Breast epithelium (tissue), 4 donors: ENCODE measurements at places on chromosomes 3 and 15. TPM values are rescaled to one million over a fixed set of nuclear protein-coding genes. Genes with fewer than 3 reads are reported as not detected.

Gene ATP13A4
- total RNA-seq, result 6.2 TPM

Gene ZDHHC23
- total RNA-seq, result 3.5 TPM

Gene SLC12A1
- total RNA-seq, result not detected

Gene DCUN1D1
- 32.1 TPM for total RNA-seq

Gene CDHR4
- total RNA-seq, result not detected

Gene DLL4
- 5.0 TPM for total RNA-seq

Gene GLDN
- 7.3 TPM for total RNA-seq

Gene ZNF280D
- 66.1 TPM for total RNA-seq

DNA sequence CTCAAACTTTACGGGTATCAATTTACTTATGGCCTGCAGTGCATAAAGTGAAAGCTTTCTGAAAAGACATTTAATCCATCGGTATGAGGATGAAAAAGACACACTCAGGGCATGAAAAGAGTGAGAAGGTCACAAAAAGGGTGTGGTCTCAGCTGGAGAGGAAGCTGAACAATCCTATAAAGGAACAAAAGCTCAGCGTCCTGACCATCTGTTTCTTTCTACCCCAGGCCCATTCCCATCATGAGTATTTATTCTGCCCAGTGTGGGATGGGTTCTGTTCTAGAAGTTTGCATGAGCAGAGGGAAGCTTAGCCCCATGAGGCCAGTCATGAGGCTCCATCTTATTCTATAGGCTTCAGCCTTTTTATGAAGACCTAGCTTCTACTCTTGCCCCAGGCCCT is 144.6 kb downstream of the LPP start:
- no peaks in the 10 kb centered on the region for H3K36me3 ChIP-seq
- peaks cover 18% of the 10 kb centered on the region for H3K4me1 ChIP-seq
- H3K27me3 ChIP-seq, result no peaks in the 10 kb centered on the region

DNA sequence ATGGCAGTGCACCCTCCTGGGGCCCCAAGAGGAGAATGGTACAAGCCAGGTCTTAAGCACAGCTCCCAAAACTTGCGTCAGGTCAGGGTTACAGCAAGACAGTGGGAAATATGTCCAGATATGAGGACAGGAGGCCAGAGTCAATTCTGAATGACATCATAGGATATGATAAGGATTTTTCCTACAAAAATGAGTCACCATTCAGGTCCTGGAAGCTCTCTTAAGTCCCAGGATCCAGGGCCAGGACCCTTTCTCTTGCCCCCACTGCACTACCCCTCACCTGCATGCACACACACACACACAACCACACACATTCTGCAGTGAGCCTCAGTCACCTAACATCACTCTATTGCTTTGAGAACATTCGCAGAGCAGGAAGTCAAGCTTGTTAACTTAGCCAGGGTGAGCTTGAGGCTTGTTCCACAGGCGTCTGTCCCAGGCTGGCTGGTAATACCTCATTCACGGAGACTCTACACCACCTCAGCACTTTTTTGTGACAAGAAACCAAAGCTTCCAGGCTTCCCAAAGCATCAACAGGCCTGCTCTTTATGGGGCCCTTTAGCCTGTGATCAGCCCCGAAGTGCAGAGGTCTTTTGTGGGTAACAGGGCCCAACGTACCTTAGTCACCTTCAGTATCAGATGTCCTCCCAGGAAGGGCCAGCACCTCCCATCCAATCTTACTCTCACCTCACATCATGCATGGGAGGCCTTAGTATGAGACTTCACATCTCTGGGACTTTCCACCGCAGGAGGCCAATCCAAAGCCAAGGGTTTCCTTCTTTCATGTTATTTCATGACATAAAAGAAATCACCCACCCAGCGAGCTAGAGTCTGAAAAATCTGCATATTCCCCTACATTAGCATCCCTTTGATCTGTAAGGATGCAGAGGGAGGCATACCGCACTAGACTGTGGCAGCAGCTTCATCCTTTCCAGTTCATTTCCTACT is 74.0 kb upstream of the LIPC start:
- H3K4me3 ChIP-seq, result no peak overlapping the region
- DNase-seq, result no peak

GRCh38 chr3:11187681-11188080 is 33.4 kb downstream of the HRH1 start:
- no peaks in the 10 kb centered on the region for H3K27me3 ChIP-seq
- no peak overlapping the region for H3K4me3 ChIP-seq
- no peak overlapping the region for H3K27ac ChIP-seq
- no peaks in the 10 kb centered on the region for H3K4me1 ChIP-seq
- DNase-seq, result no peak

GRCh38 chr15:72318408-72318942 is 1.5 kb downstream of the CELF6 start:
- no peak for DNase-seq
- no peak overlapping the region for H3K4me3 ChIP-seq
- H3K4me1 ChIP-seq, result no peaks in the 10 kb centered on the region
- no peaks in the 10 kb centered on the region for H3K27me3 ChIP-seq
- no peak overlapping the region for H3K27ac ChIP-seq

DNA sequence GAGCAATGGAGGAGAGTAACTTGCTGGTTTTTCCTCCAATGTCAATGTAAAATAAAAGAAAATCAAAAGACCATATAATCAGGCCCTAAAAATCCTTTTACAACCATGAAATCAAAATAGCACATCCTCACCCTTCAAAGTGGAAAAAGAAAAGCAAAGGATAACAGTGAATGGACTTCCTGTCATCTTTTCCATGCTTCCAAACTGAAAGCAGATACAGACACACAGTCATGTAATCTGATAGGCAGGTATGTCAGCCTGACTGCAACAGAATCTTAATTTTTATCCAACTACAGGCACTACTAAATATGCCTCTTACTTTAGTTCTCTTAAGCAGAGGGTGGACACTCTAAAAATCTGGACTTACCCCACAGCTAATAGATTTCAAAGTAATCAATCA is 27.8 kb upstream of the IGDCC4 start:
- H3K4me1 ChIP-seq, result no peaks in the 10 kb centered on the region
- no peak overlapping the region for H3K27ac ChIP-seq
- no peak overlapping the region for H3K4me3 ChIP-seq

DNA sequence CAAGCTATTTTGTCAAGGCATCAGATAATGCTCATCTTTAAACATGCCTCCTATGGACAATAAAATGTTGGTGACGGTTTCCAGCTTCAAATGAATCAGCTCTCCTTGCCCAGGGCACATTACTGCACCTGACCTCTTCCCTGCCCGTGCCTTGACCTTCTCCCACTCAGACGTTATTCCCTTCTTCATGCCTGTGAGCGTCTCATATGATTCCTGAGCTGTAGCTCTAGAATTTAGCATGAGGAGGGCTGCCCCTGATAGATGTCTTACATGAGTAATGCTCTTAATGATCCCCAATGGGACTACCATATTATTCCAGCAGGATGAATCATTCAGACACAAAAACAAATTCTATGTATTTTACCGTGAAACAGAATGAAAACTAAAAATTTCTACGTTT is 762.7 kb downstream of the ROBO1 start:
- no peak overlapping the region for H3K4me3 ChIP-seq
- H3K4me1 ChIP-seq, result no peaks in the 10 kb centered on the region
- H3K36me3 ChIP-seq, result no peaks in the 10 kb centered on the region

DNA sequence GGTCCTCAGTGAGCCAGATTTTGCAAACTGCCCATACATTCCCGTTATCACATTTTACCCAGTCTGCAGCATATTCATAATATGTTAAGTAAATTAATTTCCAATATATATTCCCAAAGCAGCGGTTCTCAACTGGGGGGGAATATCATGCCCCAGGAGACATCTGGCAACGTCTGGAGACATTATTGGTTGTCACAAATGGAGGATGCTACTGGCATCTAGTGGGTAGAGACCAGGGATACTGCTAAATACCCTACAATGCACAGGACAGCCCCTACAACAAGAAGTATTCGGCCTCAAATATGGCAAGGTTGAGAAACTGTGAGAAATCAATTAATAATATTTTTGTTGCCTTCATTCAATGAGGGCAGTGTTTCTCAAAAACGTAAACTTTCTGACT is 280.3 kb downstream of the MAGI1 start:
- no peak for DNase-seq
- H3K4me1 ChIP-seq, result no peaks in the 10 kb centered on the region
- H3K4me3 ChIP-seq, result no peak overlapping the region
- no peaks in the 10 kb centered on the region for H3K27me3 ChIP-seq
- H3K27ac ChIP-seq, result no peak overlapping the region

DNA sequence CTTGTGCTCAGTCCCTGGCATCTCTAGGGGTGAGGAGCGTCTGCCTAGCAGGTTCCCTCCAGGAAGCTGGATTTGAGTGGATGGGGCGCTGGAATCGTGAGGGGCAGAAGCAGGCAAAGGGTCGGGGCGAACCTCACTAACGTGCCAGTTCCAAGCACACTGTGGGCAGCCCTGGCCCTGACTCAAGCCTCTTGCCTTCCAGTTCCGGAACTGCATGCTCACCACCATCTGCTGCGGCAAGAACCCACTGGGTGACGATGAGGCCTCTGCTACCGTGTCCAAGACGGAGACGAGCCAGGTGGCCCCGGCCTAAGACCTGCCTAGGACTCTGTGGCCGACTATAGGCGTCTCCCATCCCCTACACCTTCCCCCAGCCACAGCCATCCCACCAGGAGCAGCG is 5.0 kb downstream of the RHO start:
- H3K4me1 ChIP-seq, result no peaks in the 10 kb centered on the region
- no peak for DNase-seq
- H3K36me3 ChIP-seq, result no peaks in the 10 kb centered on the region
- H3K4me3 ChIP-seq, result no peak overlapping the region

- no peaks in the 10 kb centered on the region for H3K36me3 ChIP-seq
- no peaks in the 10 kb centered on the region for H3K4me1 ChIP-seq
- DNase-seq, result no peak
- no peak overlapping the region for H3K27ac ChIP-seq
- H3K27me3 ChIP-seq, result no peaks in the 10 kb centered on the region
Observed at GRCh38 chr15:79265167-79265566, 17.4 kb upstream of the ANKRD34C start.

DNA sequence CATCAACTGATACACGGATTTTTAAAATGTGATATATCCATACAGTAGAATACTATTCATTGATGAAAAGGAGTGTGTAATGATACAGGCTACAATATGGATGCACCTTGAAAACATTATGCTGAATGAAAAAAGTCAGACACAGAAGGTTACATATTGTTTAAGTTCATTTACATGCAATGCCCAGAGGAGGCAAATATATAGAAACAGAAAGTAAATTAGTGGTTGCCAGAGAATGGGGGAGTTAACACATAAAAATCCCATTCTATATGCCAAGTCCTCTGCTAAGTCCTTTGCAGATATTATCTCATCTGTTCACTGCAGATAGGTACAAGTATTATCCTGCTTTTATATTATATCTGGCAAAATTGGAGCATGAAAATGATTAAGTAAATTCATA is 22.1 kb upstream of the CDIN1 start:
- no peak overlapping the region for H3K4me3 ChIP-seq
- no peaks in the 10 kb centered on the region for H3K27me3 ChIP-seq
- no peaks in the 10 kb centered on the region for H3K4me1 ChIP-seq
- DNase-seq, result no peak
- no peak overlapping the region for H3K27ac ChIP-seq

DNA sequence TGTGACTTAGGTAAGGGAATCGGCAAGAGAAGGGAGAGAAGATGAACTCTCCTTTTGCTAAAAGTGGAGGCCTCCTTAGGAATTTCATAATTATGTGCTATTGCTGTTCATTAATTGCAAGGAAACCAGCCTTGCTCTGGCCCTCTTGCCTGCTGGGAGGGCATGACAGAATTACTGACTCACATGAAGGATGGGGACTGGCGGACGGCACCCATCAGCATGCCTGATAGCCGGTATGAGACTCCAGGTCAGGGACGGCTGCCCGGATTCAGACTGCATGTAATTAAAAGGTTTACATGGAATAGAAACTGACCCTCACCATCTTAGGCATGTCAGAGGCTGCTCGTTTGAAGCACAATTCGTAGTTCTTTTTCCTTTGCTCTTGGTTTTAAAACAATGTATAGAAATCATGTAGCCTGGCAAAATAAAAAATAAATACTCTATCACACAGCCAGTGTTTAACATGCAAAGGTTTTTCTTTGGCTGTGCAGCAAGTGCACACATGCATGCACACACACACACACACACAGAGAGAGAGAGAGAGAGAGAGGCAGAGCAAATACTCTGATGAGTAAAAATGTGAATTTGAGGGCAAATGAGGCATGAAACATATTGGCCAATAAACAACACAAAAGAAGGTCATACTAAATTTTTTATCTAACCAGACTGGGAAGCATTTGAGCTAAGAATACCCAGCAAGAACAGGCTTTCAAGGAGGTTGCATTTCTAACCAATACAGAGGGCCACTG is 82.7 kb downstream of the FOXB1 start:
- no peaks in the 10 kb centered on the region for H3K36me3 ChIP-seq
- no peak overlapping the region for H3K27ac ChIP-seq
- no peak for DNase-seq

DNA sequence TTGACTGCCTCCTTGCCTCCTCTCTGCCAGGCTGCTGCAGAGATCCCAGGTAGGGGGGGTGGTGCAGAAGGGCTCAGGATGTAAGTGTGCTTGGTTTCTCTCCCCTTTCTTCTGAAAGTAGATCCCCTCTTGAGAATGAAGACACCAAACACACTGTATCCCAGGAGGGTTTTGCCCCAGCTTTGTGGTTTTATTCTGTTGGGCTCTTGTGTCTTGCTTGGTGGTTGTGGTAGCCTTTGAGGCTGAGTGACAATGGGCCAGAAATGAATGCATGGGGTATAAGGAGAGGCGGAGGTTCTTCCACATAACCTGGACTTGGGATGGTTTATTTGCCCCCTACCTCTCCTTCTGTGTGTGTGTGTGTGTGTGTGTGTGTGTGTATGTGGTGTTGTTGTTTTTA is 5.7 kb downstream of the PDIA5 start:
- H3K27ac ChIP-seq, result no peak overlapping the region
- no peak overlapping the region for H3K4me3 ChIP-seq
- H3K27me3 ChIP-seq, result no peaks in the 10 kb centered on the region
- no peak for DNase-seq

DNA sequence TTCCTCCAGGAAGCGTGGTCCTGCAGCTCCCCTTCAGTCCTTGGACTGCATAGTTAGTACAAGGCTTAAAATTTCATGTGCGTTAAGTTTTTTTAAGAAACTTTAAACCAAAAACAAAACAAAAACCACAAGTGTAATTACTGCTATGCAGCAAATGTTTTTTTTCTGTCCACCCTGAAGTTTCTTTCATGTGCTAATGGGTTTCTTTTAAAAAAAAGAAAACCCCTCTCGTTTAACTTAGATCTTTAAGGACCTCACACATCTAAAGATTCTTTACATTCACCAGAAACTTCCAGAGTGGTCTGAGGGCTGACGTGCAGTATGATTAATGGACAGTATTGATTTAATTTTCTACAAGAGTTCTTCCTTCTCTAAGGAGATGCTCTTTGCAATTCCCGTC is 72.0 kb upstream of the PYGO1 start:
- H3K27me3 ChIP-seq, result no peaks in the 10 kb centered on the region
- H3K4me3 ChIP-seq, result no peak overlapping the region
- DNase-seq, result no peak
- no peaks in the 10 kb centered on the region for H3K36me3 ChIP-seq
- no peaks in the 10 kb centered on the region for H3K4me1 ChIP-seq
- H3K27ac ChIP-seq, result no peak overlapping the region
